Aorta (tissue), 5 donors: ENCODE measurements at places on chromosomes 3 and 15.

GRCh38 chr15:63040954-63041353 is 1.6 kb upstream of the TPM1 start:
- DNase-seq, result peak; percentile 81

DNA sequence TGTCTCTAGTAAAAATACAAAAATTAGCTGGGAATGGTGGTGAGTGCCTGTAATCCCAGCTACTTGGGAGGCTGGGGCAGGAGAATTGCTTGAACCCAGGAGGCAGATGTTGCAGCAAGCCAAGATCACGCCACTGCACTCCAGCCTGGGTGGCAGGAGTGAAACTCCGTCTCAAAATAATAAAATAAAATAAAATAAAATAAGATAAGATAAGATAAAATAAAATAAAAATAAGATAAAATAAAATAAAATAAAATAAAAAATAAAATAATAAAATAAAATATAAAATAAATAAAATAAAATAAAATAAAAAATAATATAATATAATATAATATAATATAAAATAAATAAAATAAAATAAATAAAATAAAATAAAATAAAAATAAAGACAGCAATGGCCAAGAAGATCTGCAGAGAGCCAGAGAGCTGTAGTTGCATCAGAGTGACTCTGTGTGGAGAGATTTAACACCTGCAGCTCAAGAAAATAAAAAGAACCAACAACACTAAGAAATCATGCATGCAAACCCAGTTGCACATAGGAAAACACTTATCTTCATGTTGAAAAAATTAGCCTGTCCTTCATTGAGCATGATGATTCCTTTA is 25.9 kb downstream of the LIPH start:
- no peak for DNase-seq

- DNase-seq, result no peak
These were observed 8.7 kb downstream of the SPSB4 start for GRCh38 chr3:141059816-141060215.

- no peak for DNase-seq
These were observed 28.6 kb downstream of the COLQ start for GRCh38 chr3:15492847-15493360.

GRCh38 chr15:39051626-39052322 is 487.2 kb upstream of the RASGRP1 start:
- DNase-seq, result no peak

- no peak for DNase-seq
These were observed 34.5 kb downstream of the PLA2G4D start for GRCh38 chr15:42059661-42060476.

DNA sequence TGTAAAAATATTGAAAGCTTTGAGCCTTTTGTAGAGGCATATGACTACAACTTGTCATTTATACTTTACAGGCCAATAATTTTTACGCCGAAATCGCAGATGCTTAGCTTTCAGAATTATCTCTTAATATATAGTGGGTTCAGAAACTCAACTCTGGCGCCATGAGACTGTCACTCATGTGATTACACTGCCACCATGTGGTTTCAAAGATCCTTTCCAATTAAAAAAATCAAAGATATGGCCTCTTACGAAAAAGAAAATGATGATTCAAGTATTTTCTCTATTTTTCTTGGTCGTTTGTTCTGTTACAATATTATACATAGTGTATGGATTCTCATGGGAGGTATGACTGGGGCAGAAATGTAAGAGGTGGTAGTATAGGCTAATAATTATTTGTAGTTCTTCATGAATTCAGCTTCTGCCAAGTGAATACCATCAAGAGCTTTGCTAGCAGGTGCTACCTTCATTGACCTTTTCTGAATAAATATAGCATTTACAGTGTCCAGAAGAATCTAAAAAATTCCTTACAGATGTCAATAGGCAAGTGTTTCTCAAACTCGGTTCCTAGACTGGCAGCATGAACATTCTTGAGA is 751.7 kb upstream of the GOLIM4 start:
- DNase-seq, result no peak

- no peak for DNase-seq
These were observed 28.7 kb upstream of the CMC1 start for GRCh38 chr3:28212681-28213080.

- peak; percentile 97 for DNase-seq
These were observed 589 bp downstream of the ANAPC13 start for GRCh38 chr3:134485075-134485717.

DNA sequence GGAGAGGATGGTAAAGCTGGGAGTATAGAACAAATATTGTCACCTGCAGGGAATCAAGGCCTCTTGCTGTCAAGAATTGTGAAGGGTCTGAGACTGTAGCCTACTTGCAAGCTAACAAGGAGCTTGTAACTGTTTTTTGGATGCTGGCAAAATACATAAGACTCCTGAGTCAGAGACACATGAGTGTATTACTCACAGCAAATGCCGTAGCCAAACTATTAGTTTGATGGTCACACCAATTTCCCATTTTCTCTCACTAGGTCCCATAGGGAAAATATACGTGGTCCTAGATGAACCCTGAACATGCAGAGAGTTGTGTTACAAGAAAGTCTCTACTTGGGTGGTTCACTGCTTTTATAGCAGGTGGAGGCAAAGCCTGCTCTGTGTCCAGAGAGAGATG is 44.7 kb upstream of the LIPC start:
- DNase-seq, result no peak

GRCh38 chr3:152197451-152197850 is 71.3 kb upstream of the MBNL1 start:
- DNase-seq, result no peak

- peak; percentile 79 for DNase-seq
These were observed 16.2 kb downstream of the SLC6A6 start for GRCh38 chr3:14418296-14419250.

DNA sequence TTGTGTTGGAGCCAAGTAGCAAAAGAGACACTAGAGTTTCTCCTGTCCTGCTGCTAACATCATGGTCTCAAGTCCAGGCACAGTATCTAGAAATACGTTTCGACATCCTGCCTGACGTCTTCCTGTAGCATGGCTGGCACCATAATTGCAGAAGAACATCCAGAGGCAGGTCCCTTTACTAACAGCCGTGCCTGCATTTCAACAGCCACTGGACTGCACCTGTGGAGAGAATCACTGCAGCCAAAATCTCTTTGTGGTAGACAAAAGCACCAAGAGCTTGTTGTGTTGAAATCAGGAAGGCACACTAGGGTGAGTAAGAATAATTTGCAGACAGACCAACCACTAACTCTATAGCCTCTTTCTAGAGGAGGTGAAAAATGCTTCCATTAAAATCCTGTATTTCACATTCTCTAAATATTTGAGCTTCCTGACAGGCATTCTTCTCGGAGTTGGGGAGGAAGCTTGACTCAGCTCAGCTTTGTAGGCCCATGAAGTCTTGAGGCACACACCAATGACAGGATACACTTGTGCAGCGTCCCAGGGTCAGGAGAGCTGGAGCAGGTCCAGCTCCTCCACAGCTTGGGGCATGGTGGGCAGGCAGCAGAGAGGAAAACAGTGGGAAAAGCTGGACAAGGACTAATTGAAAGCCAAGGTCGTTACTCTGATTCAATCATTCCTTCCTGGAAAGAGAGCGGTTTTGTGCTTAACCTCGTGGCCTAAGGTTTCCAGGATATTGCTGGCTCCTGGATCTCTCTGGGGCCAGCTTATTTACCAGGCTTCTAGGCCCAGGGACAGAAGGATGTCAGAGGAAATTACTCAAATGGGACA is 244.9 kb downstream of the FAM43A start:
- no peak for DNase-seq

GRCh38 chr3:115418583-115418982 is 204.7 kb upstream of the GAP43 start:
- no peak for DNase-seq
